ENCODE measurements at places on chromosomes 12 and 14.

GRCh38 chr12:92278378-92278828 lies 132.8 kb upstream of the BTG1 start:
- no peak for DNase-seq

- no peak for DNase-seq
Observed at GRCh38 chr12:23290627-23291330, 658.7 kb downstream of the SOX5 start.

DNA sequence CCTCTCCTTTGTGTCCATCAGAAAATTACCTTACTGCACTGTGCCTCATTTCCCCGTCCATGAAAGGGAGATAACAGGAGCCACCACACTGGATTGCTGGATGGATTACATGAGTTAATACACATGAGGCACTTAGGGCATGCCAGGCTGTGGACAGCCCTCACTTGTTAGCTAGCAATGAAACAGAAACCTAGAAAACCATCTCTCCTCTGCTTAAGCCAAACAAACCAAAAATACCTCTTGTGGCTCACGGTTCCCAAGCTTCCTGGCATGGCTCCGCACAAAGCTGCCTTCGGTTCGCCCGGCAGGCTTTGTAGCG lies 660 bp upstream of the HCFC2 start:
- DNase-seq = no peak

DNA sequence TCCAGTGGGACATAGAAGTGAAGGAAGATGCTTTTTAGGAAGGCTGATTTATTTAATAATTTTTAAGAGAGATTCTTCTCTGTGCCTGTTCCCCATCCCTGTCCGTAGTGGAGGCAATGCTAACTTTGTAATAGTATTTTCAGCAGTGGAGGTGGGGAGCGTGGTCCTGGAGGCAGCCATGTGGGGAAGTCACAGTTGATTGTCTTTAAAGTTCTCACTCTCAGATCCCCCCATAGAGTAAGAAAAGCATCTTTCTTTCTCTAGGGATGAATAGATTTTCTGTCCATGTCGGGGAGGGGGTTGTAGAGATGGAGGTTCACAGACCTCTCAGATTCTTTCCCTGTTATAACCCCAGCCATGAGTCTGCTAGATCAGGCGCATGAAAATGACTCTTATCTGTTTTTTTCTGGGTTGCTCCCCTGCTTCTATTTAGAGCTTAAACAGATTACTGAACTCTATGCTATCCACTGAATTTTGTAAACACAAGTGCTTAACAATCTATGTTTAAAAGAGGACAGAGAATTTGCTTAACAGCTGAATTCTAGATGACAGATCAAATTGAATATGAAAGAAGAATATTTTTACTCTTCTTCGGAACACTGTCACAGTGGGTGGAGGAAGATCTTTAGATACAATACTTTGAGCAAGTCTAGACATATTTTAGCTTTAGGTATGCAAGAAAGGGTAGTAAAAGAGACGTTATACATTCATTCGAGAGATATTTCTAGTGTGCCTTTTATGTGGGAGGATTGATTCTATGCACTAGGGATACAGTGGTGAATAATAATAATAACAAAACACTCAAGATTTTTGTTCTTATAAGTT lies 25.3 kb downstream of the TMEM117 start:
- no peak for DNase-seq

DNA sequence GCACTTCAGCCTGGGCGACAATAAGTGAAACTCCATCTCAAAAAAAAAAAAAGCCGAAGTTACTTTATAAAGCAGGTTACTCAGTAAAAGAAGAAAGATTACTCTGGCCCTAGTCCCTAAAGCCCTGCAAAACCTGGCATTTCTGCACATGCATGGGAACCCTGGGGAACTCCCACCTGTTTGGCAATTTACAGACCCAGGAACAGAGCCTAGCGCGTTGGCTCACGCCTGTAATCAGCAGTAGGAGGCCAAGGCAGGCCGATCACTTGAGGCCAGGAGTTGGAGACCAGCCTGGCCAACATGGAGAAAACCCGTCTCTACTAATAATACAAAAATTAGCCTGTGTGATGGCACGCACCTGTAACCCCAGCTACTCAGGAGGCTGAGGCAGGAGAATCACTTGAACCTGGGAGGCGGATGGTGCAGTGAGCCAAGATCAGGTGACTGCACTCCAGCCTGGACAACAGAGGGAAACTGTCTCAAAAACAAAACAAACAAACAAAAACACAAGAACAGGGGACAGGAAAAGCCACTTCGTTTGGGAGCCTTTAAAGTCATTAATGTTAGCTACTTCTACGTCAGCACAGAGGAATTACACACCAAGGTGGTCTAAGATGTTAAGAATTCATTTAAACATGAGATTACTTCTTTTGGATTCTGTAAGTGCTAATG lies 34.1 kb upstream of the SPTSSA start:
- no peak for DNase-seq

GRCh38 chr12:123900871-123901376 lies 71.7 kb downstream of the CCDC92 start:
- no peak for DNase-seq

GRCh38 chr14:103346286-103346685 lies 12.2 kb downstream of the EIF5 start:
- no peak for DNase-seq

- no peak for DNase-seq
Observed at GRCh38 chr12:117091758-117092510, 7.3 kb downstream of the TESC start.

- no peak for DNase-seq
Observed at GRCh38 chr14:69928111-69928523, 48.9 kb downstream of the SMOC1 start.

DNA sequence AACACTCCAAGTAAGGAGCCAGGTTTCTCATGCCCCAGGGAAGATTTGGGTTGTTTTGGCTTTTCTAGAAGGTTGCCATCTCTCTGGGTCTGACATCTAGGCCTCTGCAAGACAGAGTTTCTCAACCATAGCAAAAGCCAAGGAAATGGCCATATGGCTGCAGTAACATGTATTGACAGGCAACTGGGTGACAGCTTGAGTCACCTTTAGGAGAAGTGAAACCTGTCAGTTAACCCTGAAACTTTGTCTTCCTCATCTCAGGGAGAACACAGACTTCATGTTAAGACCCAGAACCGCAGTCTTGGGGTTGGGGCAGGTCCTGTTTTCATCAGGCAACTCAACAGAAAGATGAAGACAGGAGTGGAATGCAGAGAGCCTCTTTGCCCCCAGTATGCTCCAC lies 46.0 kb upstream of the PLBD1 start:
- no peak for DNase-seq

DNA sequence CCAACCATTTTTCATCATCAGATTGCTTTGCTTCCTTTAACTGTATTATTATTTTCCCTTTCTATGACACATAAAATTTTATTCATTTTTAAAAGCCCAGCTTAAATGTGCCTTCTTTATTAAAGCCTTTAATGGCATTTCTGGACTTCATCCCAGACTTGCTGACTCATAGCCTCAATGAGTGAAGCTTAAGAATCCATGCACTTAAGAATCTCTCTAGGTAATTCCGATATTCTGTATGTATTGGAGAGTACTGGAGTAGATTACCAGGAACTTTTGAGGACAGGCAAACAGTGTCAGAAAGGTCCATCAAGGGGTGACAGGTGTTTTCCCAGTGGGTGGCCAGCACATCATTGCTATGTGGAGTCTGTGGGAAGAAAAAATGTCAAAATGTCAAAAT lies 107.9 kb downstream of the PTPRQ start:
- DNase-seq = no peak

- no peak for DNase-seq
Observed at GRCh38 chr12:52324153-52324444, 2.9 kb upstream of the KRT83 start.

DNA sequence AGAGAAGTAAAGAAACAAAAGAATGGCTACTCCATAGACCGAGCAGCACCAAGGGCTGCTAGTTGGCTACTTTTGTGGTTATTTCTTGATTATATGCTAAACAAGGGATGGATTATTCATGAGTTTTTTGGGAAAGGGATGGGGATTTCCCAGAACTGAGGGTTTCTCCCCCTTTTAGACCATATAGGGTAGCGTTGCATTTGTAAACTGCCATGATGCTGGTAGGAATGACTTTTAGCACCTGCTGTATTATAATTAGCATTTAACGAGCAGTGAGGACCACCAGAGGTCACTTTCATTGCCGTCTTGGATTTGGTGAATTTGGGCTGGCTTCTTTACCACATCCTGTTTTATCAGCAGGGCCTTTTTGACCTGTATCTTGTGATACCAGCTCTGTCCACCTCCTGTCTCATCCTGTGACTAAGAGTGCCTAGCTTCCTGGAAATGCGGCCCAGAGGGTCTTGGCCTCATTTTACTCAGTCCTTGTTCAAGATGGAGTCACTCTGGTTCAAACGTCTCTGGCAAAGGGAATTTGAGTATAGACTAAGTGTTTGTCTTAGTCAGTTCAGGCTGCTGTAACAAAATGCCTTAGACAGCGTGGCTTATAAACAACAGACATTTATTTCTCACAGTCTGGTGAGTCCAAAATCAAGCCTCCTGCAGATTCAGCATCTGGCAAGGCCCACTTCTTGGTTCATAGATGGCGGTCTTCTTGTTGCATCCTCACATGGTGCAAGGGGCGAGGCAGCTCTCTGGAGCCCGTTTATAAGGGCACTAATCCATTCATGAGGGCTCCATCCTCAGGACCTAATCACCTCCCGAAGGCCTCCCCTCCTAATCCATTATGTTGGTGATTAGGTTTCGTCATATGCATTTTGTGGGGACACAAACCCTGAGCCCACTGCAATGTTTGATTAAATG lies 348.3 kb upstream of the SFSWAP start:
- no peak for DNase-seq

DNA sequence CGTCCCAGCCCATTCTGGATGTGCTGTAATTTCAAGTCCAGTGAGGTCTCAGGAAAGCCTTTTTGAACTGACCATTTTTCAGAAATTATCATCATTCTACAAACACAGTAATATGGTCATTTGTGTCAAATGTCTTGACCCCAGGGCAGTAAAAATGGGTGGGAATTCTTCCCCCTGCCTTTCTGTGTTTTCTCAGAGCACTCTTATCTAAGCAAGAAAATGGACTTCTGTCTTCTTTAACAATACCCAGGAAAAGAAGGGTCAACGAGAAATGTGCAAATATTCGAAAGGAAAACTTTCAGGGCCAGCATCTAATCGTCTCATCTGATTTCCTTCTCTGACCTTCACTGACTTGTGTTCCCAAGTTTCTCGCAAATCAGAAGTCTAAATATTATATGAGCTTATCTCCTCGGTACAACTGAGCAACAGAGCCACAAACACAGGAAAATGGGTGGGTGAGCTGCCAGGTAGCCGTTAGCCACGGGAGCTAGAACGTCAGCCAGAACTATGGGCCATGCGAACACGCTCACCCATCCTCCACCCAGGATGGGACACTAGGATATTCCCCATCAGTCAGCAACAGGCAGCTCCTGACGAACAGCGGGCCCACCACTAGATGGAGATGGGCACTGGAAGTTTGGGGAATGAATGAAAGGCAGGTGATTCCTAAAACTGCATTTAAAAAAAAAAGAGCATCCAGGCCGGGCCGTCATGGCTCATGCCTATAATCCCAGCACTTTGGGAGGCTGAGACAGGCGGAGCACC lies 57.1 kb downstream of the VWF start:
- peak; percentile 43 for DNase-seq

- DNase-seq = no peak
Observed at GRCh38 chr12:46493150-46493833, 120.7 kb upstream of the SLC38A2 start.

DNA sequence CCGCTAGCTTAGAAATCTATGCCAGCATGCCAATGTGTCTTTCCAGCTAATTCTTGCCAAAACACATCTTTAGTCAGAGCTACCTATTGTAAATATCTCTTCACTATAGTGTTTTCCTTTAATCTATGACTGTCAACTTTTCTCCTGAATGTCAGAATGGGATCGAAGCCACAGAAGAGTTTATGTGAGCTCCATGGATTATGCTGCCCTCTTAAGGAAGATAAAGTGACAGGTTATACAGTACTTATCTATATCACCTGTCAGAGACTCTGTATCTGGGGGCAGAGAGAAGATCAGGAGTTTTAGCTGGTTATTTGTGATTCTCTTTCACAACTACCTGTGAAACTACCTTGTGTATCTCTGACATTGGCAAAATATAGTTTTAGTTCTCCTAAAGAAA lies 204.3 kb upstream of the SEL1L start:
- no peak for DNase-seq

GRCh38 chr14:32998433-32998832 lies 59.8 kb downstream of the NPAS3 start:
- no peak for DNase-seq

DNA sequence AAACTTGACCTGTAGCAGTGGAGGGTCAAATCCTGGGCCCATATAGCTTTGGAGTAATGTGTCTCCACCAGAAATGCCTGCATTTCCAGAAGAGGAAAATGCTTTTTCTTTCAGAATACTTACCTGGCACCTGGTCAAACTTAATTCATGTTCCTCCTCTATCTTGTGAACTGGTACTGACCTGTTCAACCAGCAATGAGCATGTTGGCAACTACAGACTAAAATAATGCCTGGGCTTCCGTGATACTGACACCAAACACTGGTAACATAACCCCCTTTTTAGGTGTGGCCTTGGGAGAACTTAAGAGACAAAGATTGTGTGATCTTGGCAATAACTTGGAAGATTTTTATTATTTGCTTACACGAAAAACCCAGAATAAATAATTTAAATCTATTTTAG lies 23.8 kb upstream of the MGST1 start:
- DNase-seq = no peak

GRCh38 chr14:24630872-24631477 lies 3.0 kb downstream of the GZMB start:
- no peak for DNase-seq

- no peak for DNase-seq
Observed at GRCh38 chr12:76997011-76997780, 68.2 kb downstream of the E2F7 start.

DNA sequence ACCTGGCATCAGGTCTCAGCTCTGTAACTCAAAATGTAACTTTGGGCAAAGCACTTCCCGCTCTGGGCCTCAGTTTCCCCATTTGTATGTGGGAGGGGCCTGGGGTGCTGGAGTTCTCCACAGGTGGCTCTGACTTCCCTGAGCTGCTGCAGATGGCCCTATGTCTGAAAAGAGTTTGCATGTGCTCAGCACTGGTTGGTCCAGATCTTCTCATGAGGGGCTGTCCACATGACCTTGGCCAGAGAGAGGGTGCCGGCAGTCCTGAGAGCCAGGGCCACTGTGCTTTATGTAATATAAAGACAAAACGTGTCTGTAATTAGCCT lies 7.2 kb upstream of the CACNA2D4 start:
- no peak for DNase-seq

GRCh38 chr14:81398196-81398891 lies 1.8 kb downstream of the STON2 start:
- no peak for DNase-seq

- no peak for DNase-seq
Observed at GRCh38 chr14:54715239-54715638, 148.3 kb downstream of the SAMD4A start.

GRCh38 chr12:4217091-4217490 lies 56.5 kb upstream of the CCND2 start:
- DNase-seq = no peak

DNA sequence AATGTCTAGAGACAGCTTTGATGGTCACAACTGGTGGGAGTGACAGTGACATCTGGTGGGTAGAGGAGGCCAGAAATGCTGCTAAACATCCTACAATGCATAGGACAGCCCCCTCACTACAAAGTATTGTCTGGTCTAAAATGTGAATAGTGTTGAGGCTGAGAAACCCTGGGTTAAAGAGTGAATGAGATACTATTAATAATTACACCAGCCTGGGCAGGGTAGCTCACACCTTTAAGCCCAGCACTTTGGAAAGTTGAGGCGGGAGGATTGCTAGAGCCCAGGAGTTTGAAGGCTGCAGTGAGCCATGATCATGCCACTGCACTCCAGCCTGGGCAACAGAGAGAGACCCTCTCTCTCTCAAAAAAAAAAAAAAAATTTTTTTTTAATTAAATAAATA lies 11.1 kb downstream of the SVOP start:
- DNase-seq = no peak

- DNase-seq = no peak
Observed at GRCh38 chr12:39588348-39588747, 31.3 kb downstream of the ABCD2 start.
